Left renal cortex interstitium (tissue), 4 donors: ENCODE measurements at places on chromosomes 13 and 19. TPM values are rescaled to one million over a fixed set of nuclear protein-coding genes. Genes with fewer than 3 reads are reported as not detected.
A peak's percentile ranks its signal among the peaks of the same experiment; 100 is the strongest.

- no peak for DNase-seq
These were observed 32.0 kb downstream of the LTBP4 start for GRCh38 chr19:40633207-40633606.

- peak; percentile 26 for DNase-seq
These were observed 45.3 kb downstream of the SLC7A9 start for GRCh38 chr19:32824191-32824751.

GRCh38 chr19:8305798-8306197 lies 2.4 kb downstream of the CD320 start:
- DNase-seq: no peak

Gene ZNF793
- polyA plus RNA-seq: 36.6 TPM

- DNase-seq: no peak
These were observed 34.0 kb downstream of the C13orf46 start for GRCh38 chr13:113939944-113940297.

DNA sequence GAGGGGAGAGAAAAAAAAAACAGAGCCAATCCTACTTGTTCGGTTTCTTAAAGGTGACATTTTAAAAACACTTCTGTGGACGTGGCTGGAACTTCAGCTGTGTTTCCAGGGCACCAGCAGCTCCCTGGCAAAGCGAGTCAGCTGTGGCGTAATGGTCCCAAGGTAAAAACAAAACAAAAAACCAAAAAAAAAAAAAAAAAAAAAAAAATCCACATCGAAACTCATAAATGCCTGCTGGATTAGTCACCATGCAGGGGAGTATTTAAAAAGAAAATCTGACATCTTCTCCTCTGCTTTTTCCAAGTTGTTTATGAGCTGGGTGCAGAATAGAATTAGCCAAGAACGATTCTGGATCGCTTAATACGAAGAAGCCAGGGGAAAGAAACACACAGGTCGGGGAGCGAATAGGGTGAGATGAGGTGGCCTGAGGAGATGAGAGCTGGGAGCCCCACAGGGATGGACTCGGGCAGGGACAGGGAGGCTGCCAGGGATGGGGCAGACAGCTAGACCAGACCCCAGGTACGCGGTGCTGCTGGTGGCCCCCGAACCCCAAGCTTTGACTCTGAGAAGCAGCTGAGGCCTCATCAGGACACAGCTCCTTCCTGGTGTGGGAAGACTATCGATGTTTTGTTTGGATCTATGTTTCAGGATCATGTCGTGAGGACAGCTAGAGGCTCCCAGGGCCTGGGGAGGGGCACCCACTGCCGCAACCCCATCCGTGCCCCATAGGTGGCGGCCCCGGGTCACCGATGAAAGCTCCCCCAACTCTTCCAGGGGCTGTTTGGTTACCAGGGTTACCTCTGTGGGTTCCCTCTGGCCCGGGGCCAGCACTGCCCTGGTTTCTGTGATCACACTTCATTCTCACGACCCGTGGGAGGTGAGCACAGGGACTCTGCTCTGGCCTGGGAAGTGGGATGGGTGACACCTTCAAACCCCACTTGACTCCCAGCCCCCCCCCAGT lies 3.1 kb upstream of the CTXN1 start:
- no peak for DNase-seq
